ENCODE measurements at places on chromosomes 16 and 17. TPM values are rescaled to one million over a fixed set of nuclear protein-coding genes. Genes with fewer than 3 reads are reported as not detected.

The CMTM3 gene
- polyA plus RNA-seq: 43.9 TPM

- H3K4me3 ChIP-seq: no peak overlapping the region
- DNase-seq: peak; percentile 2
- H3K27me3 ChIP-seq: 0 out of 2 replicates have a peak, but pooled peaks cover 19% of the 10 kb centered on the region
- no peaks in the 10 kb centered on the region for H3K4me1 ChIP-seq
- H3K36me3 ChIP-seq: no peaks in the 10 kb centered on the region
Measured at GRCh38 chr17:34519282-34519681, 60.1 kb upstream of the TMEM132E start.

GRCh38 chr17:82257473-82257872, 16.0 kb downstream of the CSNK1D start:
- peaks cover 66% of the 10 kb centered on the region for H3K36me3 ChIP-seq
- DNase-seq: peak; percentile 50
- H3K4me3 ChIP-seq: no peak overlapping the region
- H3K4me1 ChIP-seq: no peaks in the 10 kb centered on the region
- no peaks in the 10 kb centered on the region for H3K27me3 ChIP-seq

GRCh38 chr17:80261159-80261894, 675 bp downstream of the RNF213 start:
- peak; percentile 76 for DNase-seq
- no peaks in the 10 kb centered on the region for H3K27me3 ChIP-seq
- H3K27ac ChIP-seq: peak overlapping the region; percentile 79
- H3K4me3 ChIP-seq: peak overlapping the region; percentile 82
- H3K4me1 ChIP-seq: peaks cover 15% of the 10 kb centered on the region

The SLC38A7 gene
- 19.2 TPM for polyA plus RNA-seq

- no peaks in the 10 kb centered on the region for H3K36me3 ChIP-seq
- peak; percentile 51 for DNase-seq
- no peak overlapping the region for H3K4me3 ChIP-seq
- no peaks in the 10 kb centered on the region for H3K27me3 ChIP-seq
Measured at GRCh38 chr17:61279476-61280145, 120.0 kb upstream of the TBX2 start.

The EMC8 gene
- 39.4 TPM for polyA plus RNA-seq

The TPSAB1 gene
- not detected for polyA plus RNA-seq

DNA sequence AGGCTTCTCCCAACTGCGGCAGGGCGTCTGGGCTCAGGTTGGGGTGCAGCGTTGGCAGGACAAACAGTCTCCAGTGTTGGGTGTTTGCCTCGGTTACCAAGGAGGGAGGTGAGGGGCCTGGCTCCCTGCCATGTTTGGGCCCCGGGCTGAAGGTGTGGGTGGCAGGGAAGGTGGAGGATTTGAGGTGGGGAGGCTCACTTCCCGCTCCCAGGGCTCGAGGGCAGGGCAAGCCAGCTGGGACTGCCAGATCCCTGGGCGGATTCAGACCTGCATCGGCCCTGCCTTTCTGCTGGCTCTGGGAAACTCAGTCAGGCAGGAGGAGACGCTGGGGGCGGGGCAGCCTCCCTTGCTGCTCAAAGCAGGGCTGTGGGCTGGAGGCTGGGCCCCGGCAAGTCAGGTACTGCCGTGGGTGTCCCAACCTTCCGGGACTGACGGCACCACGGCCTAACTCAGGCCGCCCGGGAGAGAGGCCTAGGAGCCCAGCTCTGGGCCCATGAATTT, 31.3 kb upstream of the KRT17 start:
- no peak overlapping the region for H3K27ac ChIP-seq
- no peak overlapping the region for H3K4me3 ChIP-seq
- no peaks in the 10 kb centered on the region for H3K36me3 ChIP-seq
- no peaks in the 10 kb centered on the region for H3K4me1 ChIP-seq
- H3K27me3 ChIP-seq: no peaks in the 10 kb centered on the region

DNA sequence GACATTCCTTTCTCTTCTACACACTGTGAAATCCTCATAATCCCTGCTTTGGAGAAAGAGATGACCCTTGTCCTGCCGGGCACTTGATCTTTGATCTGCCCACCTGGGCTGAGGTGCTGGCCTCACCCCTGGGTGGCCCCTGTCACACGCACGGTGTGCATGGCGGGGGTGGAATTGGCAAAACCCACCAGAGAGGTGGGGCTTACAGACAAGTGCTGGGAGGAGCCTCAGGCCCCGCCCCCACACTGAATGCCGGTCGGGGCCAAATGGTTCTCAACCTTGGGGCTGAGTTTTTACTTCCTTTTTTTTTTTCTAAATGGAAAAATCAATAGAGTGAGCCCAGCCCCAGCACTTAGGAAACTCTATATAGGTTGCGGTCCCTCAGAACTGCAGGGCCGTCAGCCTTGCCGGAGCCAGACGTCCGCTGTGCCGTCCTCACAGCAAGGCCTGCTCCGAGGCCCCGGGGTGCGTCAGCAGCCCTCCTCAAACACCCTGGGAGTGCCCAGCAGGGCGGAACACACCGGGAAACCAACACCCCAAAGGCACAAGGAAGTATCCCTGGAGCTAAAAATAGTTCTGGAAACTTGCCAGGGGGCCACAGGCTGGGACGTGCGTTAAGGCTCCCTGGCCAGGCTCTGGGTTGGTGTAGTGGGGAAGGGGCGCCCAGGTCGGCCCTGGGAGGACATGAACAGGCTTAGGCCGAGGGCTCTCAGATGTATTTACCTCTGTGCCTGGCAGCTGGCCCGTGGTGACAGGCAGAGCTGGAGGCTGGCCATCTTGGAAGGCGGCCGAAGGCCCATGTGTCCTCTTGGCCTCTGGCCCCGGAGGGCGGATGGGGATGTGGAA, 11.0 kb downstream of the GPRC5C start:
- H3K4me1 ChIP-seq: no peaks in the 10 kb centered on the region
- no peak overlapping the region for H3K27ac ChIP-seq
- DNase-seq: peak; percentile 25
- peaks cover 4% of the 10 kb centered on the region for H3K27me3 ChIP-seq

- H3K4me3 ChIP-seq: no peak overlapping the region
- peak overlapping the region; percentile 17 for H3K27ac ChIP-seq
- peaks cover 9% of the 10 kb centered on the region for H3K36me3 ChIP-seq
- H3K4me1 ChIP-seq: peaks cover 30% of the 10 kb centered on the region
- DNase-seq: peak; percentile 78
Measured at GRCh38 chr17:37179893-37180292, 195.9 kb upstream of the C17orf78 start.

The NTN3 gene
- not detected for polyA plus RNA-seq

GRCh38 chr17:81034168-81034777, 678 bp upstream of the BAIAP2 start:
- H3K4me1 ChIP-seq: no peaks in the 10 kb centered on the region
- H3K36me3 ChIP-seq: no peaks in the 10 kb centered on the region
- no peaks in the 10 kb centered on the region for H3K27me3 ChIP-seq

- DNase-seq: no peak
- H3K27me3 ChIP-seq: no peaks in the 10 kb centered on the region
- no peak overlapping the region for H3K4me3 ChIP-seq
- no peaks in the 10 kb centered on the region for H3K36me3 ChIP-seq
Measured at GRCh38 chr17:37774504-37774903, 29.6 kb upstream of the HNF1B start.

The ALDH3A1 gene
- 0.55 TPM for polyA plus RNA-seq

DNA sequence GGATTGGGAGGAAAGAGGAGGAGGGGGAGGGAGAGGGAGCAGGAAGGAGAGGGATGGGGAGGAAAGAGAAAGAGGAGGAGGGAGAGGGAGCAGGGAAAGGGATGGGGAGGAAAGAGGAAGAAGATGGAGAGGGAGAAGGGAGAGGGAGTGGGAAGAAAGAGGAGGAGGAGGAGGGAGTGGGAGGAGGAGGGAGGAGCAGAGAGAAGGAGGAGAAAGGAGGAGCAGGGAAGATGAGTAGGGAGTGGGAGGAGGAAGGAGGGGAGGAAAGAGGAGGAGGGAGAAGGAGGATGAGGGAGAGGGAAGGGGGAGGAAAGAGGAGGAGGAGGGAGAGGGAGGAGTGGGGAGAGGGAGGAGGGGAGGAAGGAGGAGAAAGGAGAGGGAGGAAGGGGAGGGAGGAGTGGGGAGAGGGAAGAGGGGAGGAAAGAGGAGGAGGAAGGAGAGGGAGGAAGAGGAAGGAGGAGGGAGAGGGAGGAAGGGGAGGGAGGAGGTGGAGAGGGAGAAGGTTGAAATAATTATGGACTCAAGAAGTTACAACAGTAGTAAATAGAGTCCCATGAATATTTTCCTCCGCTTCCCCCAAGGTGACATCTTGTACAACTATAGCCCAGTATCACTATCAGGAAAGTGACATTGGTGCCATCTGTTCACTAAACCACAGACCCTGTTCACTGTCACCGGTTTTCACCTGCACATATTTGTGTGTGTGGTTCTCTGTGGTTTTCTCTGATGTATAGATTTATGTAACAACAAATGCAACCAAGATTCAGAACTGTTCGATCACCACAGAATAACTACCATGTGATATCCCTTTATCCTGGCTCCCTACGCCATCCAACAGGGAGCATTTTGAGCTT, 325.3 kb upstream of the EEF2KMT start:
- H3K27me3 ChIP-seq: no peaks in the 10 kb centered on the region
- no peak overlapping the region for H3K4me3 ChIP-seq
- H3K4me1 ChIP-seq: no peaks in the 10 kb centered on the region

DNA sequence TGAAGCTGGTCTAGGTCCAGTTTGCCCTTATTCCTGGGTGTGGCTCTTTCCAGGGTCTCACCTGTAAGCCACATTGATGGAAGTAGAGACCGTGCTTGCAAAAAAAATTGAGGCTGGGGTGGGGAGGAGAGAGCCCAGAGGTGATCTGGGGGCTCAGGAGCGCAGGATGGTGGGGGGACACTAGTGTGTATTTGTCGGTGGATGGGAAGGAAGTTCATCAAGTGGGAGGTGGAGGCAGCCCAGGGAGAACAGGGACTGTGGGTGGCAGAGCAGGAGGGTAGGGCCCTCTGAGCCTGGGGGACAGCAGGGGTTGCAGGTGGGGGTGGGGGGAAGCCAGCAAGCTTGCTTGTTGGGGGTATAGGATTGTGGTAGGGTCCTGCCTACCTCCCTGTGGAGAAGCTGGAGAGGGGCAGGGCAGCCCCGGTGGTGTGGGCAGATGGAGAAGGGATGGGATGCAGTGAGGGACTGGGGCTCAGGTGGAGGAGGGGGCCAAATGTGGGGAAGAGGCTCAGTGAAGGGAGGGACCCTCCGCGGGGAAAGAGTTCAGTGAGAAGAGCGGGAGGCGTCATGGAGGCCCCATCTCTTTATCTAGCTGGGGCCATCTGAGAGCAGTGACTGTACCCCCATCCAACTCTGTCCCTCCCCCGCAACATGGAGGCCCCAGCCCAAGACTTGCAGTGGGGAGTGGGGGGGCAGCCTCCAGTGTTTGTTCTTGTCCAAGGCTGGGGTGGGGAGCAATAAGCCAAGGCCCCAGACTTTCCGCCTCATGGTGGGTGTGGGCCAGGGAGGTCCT, 17.2 kb upstream of the TMEM92 start:
- H3K36me3 ChIP-seq: no peaks in the 10 kb centered on the region
- no peak overlapping the region for H3K4me3 ChIP-seq
- peaks cover 23% of the 10 kb centered on the region for H3K4me1 ChIP-seq
- H3K27ac ChIP-seq: no peak overlapping the region

The KRTAP3-2 gene
- not detected for polyA plus RNA-seq

The FZD2 gene
- polyA plus RNA-seq: 6.3 TPM

- no peaks in the 10 kb centered on the region for H3K36me3 ChIP-seq
- no peak overlapping the region for H3K4me3 ChIP-seq
- H3K27ac ChIP-seq: no peak overlapping the region
- no peaks in the 10 kb centered on the region for H3K27me3 ChIP-seq
- no peak for DNase-seq
Measured at GRCh38 chr16:386641-387156, 4.9 kb upstream of the PGAP6 start.

- H3K4me1 ChIP-seq: no peaks in the 10 kb centered on the region
- no peak for DNase-seq
Measured at GRCh38 chr17:53426505-53426904, 396.2 kb upstream of the KIF2B start.

- no peaks in the 10 kb centered on the region for H3K36me3 ChIP-seq
- peak; percentile 97 for DNase-seq
- peak within 1 kb of the TSS; percentile 83 for H3K4me3 ChIP-seq
- H3K27me3 ChIP-seq: no peaks in the 10 kb centered on the region
- peak within 1 kb of the TSS; percentile 91 for H3K27ac ChIP-seq
Measured at GRCh38 chr17:67376737-67377487, at the start of gene PITPNC1. TSS of gene PITPNC1 (plus strand) at chr17:67377281.

DNA sequence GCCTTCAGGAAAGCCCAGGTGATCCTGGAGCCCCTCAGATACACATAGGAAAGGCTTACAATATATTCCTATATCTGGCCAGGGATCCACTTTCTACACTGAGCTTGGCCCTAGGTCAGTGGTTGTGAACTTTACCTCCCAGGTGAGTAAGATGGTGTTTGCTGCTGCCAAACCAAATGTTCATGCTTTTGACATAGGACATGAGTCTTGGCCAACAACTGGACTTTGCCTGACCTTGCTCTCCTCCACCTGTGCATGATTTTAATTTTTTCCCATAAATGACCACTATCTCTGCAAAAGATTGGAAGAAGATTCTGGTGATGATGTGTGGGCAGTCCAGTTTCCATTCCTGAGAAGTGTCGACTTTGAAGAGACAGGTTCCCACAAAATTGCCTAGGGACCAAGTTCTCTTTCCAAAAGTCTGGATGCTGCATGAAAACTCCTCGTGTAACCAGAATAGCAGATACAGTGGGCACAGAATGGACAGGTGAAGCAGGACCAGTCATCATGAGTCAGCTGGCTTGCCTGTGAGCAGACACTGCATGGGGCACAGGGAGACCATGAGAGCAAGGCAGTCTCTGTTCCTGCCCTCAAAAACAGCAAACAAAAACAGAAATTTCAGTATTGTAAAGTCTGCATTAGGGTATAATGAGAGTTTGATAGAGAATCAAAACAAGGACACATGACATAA, 226.4 kb upstream of the MON1B start:
- no peaks in the 10 kb centered on the region for H3K36me3 ChIP-seq
- no peak overlapping the region for H3K4me3 ChIP-seq
- H3K27me3 ChIP-seq: no peaks in the 10 kb centered on the region
- H3K27ac ChIP-seq: no peak overlapping the region

The DNAH3 gene
- not detected for polyA plus RNA-seq

- no peaks in the 10 kb centered on the region for H3K27me3 ChIP-seq
- H3K27ac ChIP-seq: no peak overlapping the region
- no peaks in the 10 kb centered on the region for H3K36me3 ChIP-seq
- no peaks in the 10 kb centered on the region for H3K4me1 ChIP-seq
Measured at GRCh38 chr17:81481815-81482505, 30.6 kb downstream of the ACTG1 start.

- peaks cover 13% of the 10 kb centered on the region for H3K36me3 ChIP-seq
- H3K27me3 ChIP-seq: no peaks in the 10 kb centered on the region
- DNase-seq: peak; percentile 85
- no peak overlapping the region for H3K27ac ChIP-seq
- peaks cover 17% of the 10 kb centered on the region for H3K4me1 ChIP-seq
Measured at GRCh38 chr16:89556750-89557689, 3.5 kb upstream of the RPL13 start.

All from GM23248 (cell line).